ENCODE measurements at places on chromosomes 5 and 9.

DNA sequence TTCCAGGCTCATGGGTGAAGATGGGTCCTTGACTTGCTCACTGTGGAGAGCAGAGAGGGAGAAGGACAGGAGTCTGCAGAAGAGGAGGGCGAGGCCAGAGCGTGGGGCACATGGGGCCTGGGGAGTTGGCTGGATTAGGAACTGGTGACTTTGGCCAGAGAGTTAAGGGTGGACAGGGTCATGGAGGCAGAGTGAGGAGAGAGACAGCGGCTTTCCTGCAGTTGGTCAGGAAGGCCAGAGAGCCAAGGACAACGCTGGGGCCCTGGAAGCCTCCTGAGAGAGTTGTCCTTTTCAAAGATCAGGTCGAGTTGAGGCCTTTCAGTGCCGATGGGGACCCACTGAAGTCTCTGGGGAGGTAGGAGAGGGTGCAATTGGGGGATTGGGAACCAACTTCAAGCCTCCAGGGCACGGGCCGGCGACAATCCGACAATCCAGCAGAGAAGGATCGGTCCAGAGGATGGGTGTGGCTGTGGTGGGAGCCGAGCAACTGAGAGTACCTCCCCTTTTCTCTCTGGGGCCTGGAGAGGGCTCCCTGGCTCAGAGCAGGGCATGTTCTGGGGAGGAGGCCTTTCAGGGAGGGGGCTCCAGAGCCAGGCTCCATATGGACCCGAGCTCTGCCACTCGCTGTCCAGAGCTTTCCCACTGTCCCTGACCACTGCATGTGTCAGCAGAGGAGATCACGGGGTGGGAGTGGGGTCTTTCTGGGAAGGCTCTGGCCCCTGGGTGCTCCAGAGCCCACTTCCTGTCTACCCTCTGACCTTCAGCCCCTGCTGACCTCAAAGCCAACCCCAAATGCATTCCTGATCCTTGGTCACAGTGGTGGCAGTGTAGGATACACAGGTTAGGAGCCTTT, 7.5 kb upstream of the PHYHD1 start:
- DNase-seq = no peak

GRCh38 chr5:35835796-35836742, 20.6 kb upstream of the IL7R start:
- no peak for DNase-seq

DNA sequence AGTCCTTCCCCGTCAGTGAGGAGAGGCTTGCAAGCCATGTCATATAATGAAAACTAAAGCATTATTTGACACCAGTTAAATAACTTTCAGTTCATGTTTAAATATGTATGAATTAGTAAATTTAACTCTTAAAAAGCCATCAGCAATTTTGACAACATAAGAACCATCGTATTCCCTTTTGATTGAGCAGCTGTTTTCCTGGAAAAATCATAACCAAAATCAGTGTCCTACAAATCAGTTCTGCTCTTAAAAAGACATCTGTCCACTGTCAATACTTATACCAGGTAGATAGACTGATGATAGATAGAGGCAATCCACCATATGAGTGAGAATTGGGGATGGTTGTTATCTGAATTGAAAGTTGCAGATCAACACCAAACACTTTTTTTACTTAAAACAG, 2.3 kb downstream of the DIRAS2 start:
- DNase-seq = no peak

- DNase-seq = no peak
Observed at GRCh38 chr5:159963935-159964334, 45.0 kb upstream of the TTC1 start.

- no peak for DNase-seq
Observed at GRCh38 chr5:116507051-116507537, 67.5 kb downstream of the SEMA6A start.

GRCh38 chr9:81669041-81669651, 20.2 kb downstream of the TLE1 start:
- DNase-seq = no peak

- DNase-seq = no peak
Observed at GRCh38 chr5:67051164-67051563, 145.4 kb downstream of the CD180 start.

- DNase-seq = no peak
Observed at GRCh38 chr5:153831973-153832372, 206.7 kb downstream of the FAM114A2 start.

GRCh38 chr5:141040093-141040770, 10.9 kb upstream of the PCDHB1 start:
- no peak for DNase-seq

DNA sequence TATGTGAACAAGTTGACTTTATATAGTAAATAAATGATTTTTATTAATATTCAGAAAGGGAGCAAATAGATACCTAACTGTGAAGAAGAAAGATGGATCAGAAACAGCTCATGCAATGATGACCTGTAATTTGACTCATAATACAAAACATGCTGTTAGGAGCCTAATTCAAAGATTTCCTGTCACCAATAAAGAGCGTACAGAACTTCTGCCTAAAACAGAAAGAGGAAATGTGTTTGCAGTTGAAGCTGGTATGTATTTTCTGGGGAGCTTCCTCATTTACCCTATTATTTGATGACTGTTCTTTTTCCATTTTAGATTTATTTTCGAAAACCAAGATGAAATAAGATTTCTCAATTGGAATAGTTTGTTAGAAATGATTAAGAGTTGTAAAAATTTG, 11.4 kb downstream of the YTHDC2 start:
- no peak for DNase-seq

DNA sequence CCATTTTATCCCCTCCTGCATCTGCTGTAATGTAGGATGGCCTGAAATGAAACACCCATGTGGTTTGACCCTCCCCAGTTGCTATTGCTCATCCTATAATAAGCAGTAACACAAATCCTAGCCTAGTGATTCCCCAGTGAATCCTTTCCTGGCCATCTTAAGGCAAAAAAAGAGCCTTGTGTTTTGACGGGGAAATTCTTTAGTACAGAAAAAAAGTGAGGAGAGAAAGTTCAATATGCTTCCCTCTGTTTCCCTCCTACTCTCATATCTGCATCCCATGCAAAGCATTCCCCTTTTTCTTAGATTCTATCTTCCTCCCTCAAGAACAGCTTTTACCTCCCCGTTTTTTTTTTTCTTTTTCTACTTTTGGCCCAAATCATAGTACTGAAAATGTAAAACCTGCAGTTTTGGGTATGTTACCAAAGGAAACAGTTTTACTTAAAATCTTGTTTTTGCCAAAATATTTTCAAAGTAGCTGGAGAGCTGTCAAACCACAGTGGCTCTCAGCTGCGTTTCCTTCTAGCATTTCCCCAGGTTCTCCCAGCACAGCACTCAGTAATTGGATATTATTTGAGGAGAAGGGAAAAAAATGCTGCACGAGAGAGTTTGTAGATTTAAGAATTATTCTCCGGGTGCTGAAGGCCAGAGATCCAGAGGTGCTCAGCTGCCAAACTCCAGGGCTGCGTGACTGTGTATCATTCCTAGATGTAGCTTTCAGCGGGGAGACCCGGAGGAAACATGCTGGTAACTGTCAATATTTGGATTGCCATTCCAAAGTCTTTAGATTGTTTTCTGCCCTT, 321.4 kb downstream of the NPR3 start:
- no peak for DNase-seq

DNA sequence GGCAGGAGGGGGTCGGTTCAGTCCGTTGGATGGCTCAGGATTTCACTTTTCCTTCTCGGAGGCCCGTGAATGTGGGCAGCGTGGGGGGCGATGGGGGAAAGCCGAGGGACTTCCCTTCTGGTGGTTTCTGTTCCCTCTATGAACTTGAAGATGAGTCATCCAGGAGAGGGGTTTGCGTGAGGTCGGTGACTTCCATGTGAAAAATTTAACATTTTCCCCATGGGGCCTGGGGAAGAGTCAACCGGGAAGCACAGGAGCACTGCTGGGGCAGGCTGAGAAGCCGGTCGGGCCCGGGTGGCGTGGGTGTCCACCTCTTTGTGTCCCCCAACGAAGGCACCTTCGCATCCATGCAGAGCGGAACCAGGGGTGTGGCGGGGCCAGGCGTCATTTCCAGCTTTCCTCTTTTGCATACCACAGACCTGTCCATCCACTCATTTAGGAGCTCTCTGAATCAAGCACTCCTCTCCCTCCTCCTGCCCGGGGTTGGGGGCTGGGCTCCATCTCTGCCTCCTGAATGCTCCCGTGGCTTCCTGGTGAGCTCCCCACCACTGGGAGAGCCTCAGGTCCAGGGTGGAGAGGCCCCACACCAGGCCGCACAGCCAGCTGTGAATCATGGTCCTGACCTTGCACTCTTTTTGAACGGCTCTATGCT, 68.4 kb downstream of the ANKRD33B start:
- peak; percentile 83 for DNase-seq

- DNase-seq = no peak
Observed at GRCh38 chr9:3508521-3509291, 17.1 kb downstream of the RFX3 start.

GRCh38 chr9:36868586-36869282, 165.3 kb downstream of the PAX5 start:
- DNase-seq = no peak

- DNase-seq = no peak
Observed at GRCh38 chr5:62795926-62796325, 217.3 kb downstream of the LRRC70 start.

GRCh38 chr5:39203275-39203922, 16.0 kb downstream of the FYB1 start:
- no peak for DNase-seq

- no peak for DNase-seq
Observed at GRCh38 chr9:34170237-34170991, 8.4 kb upstream of the UBAP1 start.

DNA sequence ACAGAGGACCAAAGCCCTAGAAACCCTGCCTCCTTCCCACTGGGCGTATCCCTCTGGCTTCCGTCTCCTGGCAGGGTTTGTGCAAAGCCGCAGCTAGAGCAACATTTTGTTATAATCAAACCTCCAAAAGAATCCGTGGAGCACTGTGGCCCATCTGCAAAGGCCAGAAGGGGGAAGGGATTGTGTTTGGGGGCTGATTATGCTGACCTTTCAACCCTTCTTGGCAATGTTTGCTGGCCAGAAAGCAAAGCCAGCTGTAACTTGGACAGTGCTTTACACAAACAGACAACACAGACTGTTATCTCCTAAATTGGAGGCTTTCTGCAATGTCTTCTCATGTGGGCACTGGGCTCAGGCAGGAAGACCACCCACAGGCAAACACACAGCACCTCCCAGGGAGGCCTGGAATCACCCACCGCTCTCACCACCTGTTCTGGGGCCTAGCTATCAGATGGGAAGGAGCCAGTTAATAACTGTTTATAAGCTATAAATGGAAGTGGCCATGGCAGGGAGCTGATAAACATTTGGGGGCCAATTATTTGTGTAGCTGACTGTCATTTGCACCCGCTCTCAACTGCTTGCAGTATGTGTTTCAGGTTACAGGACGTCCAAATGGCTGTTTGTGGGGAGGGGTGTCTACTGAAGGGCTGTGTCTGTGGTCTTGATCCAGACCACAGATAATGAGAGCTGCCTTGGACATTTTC, 121.6 kb upstream of the ERCC6L2 start:
- DNase-seq = no peak

DNA sequence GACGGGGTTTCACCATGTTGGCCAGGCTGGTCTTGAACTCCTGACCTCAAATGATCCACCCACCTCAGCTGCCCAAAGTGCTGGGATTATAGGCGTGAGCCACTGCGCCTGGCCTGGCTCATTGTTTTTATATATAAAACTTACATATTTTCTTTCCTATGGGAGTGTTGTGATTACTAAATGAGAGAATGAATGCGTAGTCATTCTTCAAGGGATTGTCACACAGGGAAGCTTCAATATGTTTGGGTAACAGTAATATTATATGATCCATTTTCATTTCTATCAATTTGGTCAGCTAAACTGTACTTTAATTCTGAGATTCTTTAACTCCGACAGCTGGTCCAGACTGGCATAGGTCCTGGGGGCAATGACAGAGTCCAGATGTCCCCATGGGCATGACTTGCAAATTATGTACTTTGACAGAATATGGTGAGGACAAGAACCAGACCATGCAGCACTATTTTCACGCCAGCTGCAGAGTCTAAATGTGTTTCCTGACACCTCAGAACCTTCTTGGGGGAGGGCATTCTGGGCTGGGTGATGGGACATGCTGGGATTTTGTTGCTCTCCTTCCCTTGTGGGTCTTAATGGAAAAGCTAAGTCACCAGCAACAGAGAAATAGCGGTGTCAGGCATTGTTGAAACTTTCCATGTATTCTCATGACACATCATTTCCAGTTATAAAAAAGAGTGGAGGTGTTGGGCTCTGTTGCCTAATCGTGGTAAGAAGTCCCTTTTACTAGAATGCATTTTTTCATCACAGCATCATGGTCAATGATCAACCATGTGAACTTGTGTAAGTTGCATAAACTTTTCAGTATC, 40.9 kb upstream of the TNC start:
- DNase-seq = no peak

GRCh38 chr5:141529002-141529401, 40.1 kb downstream of the PCDHGC5 start:
- DNase-seq = no peak

GRCh38 chr5:89930591-89931392, 478.8 kb downstream of the CETN3 start:
- DNase-seq = no peak

DNA sequence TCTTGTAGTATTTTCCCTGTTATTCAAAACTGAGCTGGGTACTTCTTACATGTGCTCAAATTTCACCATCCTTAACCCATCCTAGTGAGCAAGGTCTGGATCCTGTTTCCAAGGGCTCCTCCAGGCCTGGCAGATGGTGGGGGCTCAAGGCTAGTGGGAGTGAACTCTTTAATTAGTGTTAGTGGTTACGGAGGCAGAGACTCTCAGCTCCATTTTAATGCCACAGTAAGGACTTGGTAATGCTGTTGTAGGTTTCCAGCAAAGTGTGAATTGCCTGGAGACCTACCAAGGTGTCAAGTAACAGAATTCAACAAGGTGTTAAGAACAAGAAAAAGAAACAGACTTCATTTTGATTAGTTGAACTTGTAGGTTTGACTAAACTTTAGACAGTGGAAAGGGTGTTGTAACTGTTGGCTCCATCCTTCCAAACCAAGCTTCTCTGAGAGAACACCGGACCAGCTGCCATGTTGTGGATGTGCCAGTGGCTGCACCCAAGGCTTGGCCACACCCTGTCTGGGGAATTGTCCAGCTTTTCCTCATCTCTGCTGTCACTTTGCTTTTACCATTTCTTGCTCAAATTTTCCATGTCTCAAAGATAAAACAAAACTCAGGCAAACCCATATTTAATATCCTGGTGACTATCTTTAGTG, 98.7 kb downstream of the ADCY2 start:
- no peak for DNase-seq

- DNase-seq = no peak
Observed at GRCh38 chr9:35845824-35846771, 17.1 kb downstream of the TMEM8B start.

DNA sequence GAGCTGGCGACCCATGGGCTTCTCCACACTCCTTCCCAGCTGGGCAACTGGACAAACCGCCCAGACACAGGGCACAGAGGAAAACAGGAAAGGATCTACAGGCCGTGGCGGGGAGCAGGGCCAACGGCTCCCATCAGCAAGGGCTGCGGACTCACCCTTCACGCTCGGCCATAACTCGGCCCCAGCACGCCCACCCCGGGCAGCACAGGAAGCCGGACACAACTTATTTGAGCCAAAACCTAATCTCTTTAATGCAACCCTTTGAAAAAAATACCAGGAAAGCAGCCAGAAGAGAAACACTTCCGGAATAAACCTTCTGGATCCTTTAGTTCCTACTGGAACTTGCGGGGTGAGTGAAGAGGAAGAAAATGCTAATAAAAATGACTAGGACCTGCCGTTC, 59.9 kb downstream of the VAV2 start:
- DNase-seq = no peak
